ENCODE measurements at places on chromosomes 11 and 22. TPM values are rescaled to one million over a fixed set of nuclear protein-coding genes. Genes with fewer than 3 reads are reported as not detected.

- no peak for DNase-seq
These were observed 56.4 kb downstream of the FDX1 start for GRCh38 chr11:110486156-110486555.

- no peak for DNase-seq
These were observed 11.0 kb downstream of the DEPDC5 start for GRCh38 chr22:31764785-31765184.

- DNase-seq = no peak
These were observed 97.2 kb downstream of the JRKL start for GRCh38 chr11:96486890-96487611.

- DNase-seq = no peak
These were observed 304.1 kb upstream of the TENM4 start for GRCh38 chr11:79744941-79745340.

The PRG3 gene
- total RNA-seq = not detected

The CYP2D6 gene
- 358 TPM for total RNA-seq
